ENCODE measurements at places on chromosomes 13 and 19.

DNA sequence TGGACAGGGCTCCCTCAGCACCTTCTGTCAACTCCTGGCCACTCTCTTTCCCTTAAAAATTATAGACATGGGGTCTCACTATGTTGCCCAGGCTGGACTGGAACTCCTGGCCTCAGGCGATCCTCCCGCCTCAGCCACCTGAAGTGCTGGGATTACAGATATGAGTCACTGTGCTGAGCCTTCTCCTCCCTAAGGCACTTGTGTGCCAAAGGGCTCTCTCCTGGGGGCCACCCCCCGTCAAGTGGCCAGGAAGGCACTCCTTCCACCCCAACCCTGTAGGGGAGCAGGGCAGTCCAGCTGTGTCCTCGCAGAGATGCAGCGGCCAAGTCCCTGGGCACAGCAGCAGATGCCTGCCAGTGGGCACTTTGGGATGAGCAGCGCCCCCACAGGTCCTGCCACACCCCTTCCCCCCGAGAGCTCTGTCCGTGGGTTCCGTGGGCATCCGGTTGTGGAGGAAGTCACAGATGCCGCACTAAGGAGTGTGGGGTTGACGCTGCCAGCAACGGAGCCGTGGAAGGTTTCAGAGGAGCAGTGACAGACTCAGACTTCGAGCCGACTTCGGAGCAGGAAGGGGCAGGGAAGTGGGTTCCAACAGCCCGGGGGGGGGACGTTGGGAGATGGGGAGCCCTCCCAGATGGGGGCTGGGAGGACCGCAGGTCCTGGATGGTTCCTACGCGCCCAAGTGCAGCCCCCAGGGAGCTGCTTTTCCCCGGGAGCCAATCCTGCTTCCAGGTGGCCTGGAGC, 3.3 kb upstream of the UQCR11 start:
- DNase-seq, result no peak

- no peak for DNase-seq
Observed at GRCh38 chr19:18099623-18099995, 2.0 kb downstream of the MAST3 start.

GRCh38 chr19:18894254-18895037, 1.5 kb downstream of the CERS1 start:
- DNase-seq, result no peak

- no peak for DNase-seq
Observed at GRCh38 chr19:10431254-10431942, 11.1 kb downstream of the PDE4A start.

- no peak for DNase-seq
Observed at GRCh38 chr19:50392759-50393158, 8.6 kb downstream of the POLD1 start.

DNA sequence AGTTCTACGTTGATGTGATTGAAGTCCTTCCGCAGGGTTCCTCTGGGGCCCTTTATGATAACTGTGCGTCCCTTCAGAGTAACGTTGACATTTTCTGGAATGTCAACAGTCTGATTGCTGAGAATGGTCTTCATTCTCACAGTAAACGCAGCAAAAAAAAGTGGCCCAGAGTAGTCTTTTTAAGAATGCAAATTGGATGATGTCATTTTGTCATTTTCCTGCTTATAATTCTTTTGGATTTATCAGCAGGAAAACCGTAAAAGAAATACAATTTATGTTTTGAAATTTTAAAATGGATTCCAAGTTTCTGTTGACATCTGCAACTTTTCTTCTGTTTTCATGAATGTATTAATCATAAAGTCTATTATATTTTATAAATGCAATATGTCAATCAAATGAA, 14.8 kb downstream of the URI1 start:
- DNase-seq, result no peak

GRCh38 chr13:48184260-48184659, 48.7 kb upstream of the ITM2B start:
- DNase-seq, result no peak

DNA sequence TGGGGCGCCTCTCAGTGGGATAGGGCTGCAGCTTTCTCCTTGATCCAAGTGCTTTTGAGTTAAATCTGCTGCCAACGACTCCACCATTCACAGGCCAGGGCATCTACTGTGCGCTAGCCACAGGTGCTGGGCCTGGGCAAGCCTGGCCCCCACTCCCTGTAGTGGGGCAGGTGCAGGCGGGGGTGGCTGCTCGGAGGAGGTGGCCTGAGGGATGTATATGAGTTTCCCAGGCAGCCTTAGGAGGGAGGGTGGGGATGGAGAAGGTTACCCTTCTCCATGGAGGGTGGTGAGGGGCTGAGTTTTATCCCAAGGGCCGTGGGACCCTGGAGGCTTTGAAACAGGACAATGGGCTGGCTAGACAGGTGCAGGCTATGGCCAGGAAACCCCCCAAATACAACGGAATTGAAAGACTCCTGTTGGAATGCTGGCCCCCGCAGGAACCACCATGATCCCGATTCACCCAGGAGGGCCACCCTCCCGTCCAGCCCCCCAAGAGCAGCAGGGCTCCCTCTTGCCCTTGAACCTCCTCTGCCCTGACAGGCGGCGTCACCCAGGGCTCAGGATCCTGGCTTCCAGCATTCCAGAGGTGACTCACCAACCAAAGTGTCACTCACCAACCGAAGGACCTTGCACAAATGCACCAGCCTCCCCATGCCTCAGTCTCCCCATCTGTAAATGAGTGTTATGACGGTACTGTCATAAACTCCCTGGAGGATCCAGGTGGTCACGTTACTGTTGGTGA, 4.1 kb downstream of the PGLS start:
- DNase-seq, result no peak

DNA sequence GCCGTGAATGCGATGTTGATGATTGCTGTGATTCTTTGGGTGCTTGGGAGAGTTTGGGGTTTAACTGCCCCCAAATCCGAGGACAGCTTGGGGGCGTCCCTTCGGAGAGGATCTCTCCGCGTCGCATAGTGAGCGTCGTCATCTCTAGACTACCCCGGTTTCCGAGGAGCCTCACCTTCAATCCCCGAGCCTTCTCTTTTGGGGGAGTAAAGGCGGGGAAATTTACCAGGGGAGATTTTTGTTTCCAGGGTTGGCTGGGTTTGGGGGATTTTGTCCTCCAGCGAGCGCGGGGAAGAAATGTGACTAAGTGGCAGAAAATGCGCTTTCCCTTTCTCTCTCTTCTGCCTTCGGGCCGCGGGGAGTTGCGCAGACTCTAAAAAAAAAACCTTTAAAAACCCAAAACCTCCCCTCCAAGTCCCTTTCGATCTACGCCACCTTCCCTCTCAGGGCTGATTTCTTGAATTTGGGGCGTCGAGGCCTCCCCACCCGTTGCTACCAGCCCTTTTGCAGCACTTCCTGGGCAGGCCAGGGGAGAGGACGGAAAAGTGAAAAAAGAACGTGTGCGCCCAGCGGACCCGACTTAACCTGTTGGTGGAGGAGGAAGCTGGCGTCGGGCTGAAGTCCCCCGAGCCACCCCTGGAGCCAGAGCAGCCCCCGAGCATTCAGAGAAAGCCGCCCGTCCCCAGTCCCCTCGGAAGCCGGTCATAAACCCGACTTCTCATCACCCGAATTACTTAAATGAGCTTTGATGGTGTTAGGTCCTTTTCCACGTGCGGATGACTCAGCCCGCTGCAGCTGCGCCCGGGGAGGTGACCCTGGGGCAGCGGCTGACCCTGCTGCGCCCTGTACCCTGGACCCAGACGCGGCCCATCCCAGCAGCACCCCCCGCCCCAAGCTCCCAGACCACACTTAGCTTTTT, 17.7 kb downstream of the NFIX start:
- peak; percentile 50 for DNase-seq

All from WERI-Rb-1 (cell line).